A549 treated with GW870086 at 1 μM for 4 hours (cell line): ENCODE measurements at places on chromosomes 2 and 18. TPM values are rescaled to one million over a fixed set of nuclear protein-coding genes. Genes with fewer than 3 reads are reported as not detected.

The TLX2 gene
- 0.19 to 0.36 TPM (median 0.28 TPM) in 5 replicates for total RNA-seq

The GKN2 gene
- 1.7 to 3.5 TPM (median 2.9 TPM) in 5 replicates for total RNA-seq

The CRIM1 gene
- 99.2 to 158 TPM (median 154 TPM) in 5 replicates for total RNA-seq

The ANKRD62 gene
- total RNA-seq = not detected in 5 replicates

The UNC80 gene
- not detected in 5 replicates for total RNA-seq

The LBX2 gene
- 1.8 to 4.3 TPM (median 3.0 TPM) in 5 replicates for total RNA-seq

The VSNL1 gene
- total RNA-seq = not detected in 5 replicates

The MC2R gene
- total RNA-seq = not detected in 5 replicates

The CCDC74B gene
- total RNA-seq = 5.8 to 7.4 TPM (median 6.1 TPM) in 5 replicates

The PLCD4 gene
- total RNA-seq = 0.29 to 0.68 TPM (median 0.44 TPM) in 5 replicates

The CDCA7 gene
- total RNA-seq = 33.6 to 48.9 TPM (median 46.7 TPM) in 5 replicates

The REG3G gene
- not detected in 5 replicates for total RNA-seq

The GNAL gene
- total RNA-seq = 5.1 to 8.0 TPM (median 6.4 TPM) in 5 replicates

The LMAN2L gene
- 18.9 to 21.6 TPM (median 21.5 TPM) in 5 replicates for total RNA-seq

The ERBB4 gene
- total RNA-seq = not detected in 5 replicates

The IL18RAP gene
- total RNA-seq = 0.09 TPM in 1 of 5 replicates, not detected in the others

The SNORC gene
- total RNA-seq = 4.6 to 14.4 TPM (median 10.0 TPM) in 5 replicates

The ACMSD gene
- total RNA-seq = not detected in 5 replicates

The CARF gene
- total RNA-seq = 0.76 to 1.6 TPM (median 1.1 TPM) in 5 replicates

The OBSL1 gene
- 16.6 to 22.3 TPM (median 20.4 TPM) in 5 replicates for total RNA-seq

The UGT1A4 gene
- not detected in 5 replicates for total RNA-seq

The LHCGR gene
- total RNA-seq = not detected in 5 replicates

The MXD1 gene
- 1.7 to 2.5 TPM (median 2.1 TPM) in 5 replicates for total RNA-seq

The TBR1 gene
- total RNA-seq = 0.02 to 0.06 TPM (median 0.04 TPM) in 4 of 5 replicates, not detected in the other

The TP53I3 gene
- 257 to 283 TPM (median 269 TPM) in 5 replicates for total RNA-seq

The CPLX4 gene
- not detected in 5 replicates for total RNA-seq

The DSG1 gene
- not detected in 5 replicates for total RNA-seq

The RESP18 gene
- total RNA-seq = not detected in 5 replicates

The SEPTIN2 gene
- 220 to 280 TPM (median 269 TPM) in 5 replicates for total RNA-seq

The PTPN4 gene
- total RNA-seq = 16.5 to 17.6 TPM (median 17.0 TPM) in 5 replicates

The SALL3 gene
- total RNA-seq = not detected in 5 replicates

The SKA1 gene
- total RNA-seq = 11.6 to 13.3 TPM (median 12.0 TPM) in 5 replicates

The DOK6 gene
- not detected in 5 replicates for total RNA-seq

The IRS1 gene
- total RNA-seq = 10.5 to 15.2 TPM (median 12.6 TPM) in 5 replicates

The CDH19 gene
- 0.52 to 1.2 TPM (median 1.0 TPM) in 5 replicates for total RNA-seq

The BUB1 gene
- 36.1 to 46.7 TPM (median 41.3 TPM) in 5 replicates for total RNA-seq

The ARID5A gene
- 3.6 to 5.5 TPM (median 5.3 TPM) in 5 replicates for total RNA-seq

The CNDP2 gene
- 77.2 to 86.3 TPM (median 80.8 TPM) in 5 replicates for total RNA-seq

The IL1R1 gene
- 24.1 to 37.2 TPM (median 32.8 TPM) in 5 replicates for total RNA-seq

The GALNT14 gene
- total RNA-seq = 41.6 to 52.6 TPM (median 43.2 TPM) in 5 replicates

The TMEM214 gene
- total RNA-seq = 54.4 to 68.6 TPM (median 67.5 TPM) in 5 replicates

The ST8SIA5 gene
- 0.02 TPM in 1 of 5 replicates, not detected in the others for total RNA-seq

The CCDC85A gene
- 0.10 to 0.23 TPM (median 0.19 TPM) in 5 replicates for total RNA-seq

The CSRNP3 gene
- not detected in 5 replicates for total RNA-seq

The TRIM43 gene
- total RNA-seq = 0.13 TPM in 1 of 5 replicates, not detected in the others

The CCDC141 gene
- total RNA-seq = not detected in 5 replicates

The GPC1 gene
- total RNA-seq = 159 to 236 TPM (median 226 TPM) in 5 replicates

The PTPRN gene
- 0.95 to 1.9 TPM (median 1.5 TPM) in 5 replicates for total RNA-seq

The VWA3B gene
- 0.37 to 0.61 TPM in 2 of 5 replicates, not detected in the others for total RNA-seq

The GRHL1 gene
- 0.65 to 1.4 TPM (median 0.85 TPM) in 5 replicates for total RNA-seq

The CYP26B1 gene
- 9.6 to 15.0 TPM (median 12.8 TPM) in 5 replicates for total RNA-seq

The HPCAL1 gene
- 164 to 228 TPM (median 226 TPM) in 5 replicates for total RNA-seq

The HOXD11 gene
- total RNA-seq = 6.5 to 7.7 TPM (median 6.6 TPM) in 5 replicates

The SNTG2 gene
- not detected in 5 replicates for total RNA-seq

The CEP192 gene
- total RNA-seq = 5.9 to 9.5 TPM (median 8.1 TPM) in 5 replicates

The ABCG8 gene
- not detected in 5 replicates for total RNA-seq
